Epithelial cell of proximal tubule (primary cell): ENCODE measurements at places on chromosomes 7 and 10.

- DNase-seq, result no peak
Measured at GRCh38 chr7:130939321-130940095, 205.5 kb upstream of the KLF14 start.

GRCh38 chr7:90830308-90830707 lies 234.2 kb downstream of the CDK14 start:
- DNase-seq, result no peak

GRCh38 chr10:100826983-100827818 lies 81.8 kb downstream of the PAX2 start:
- no peak for DNase-seq

- no peak for DNase-seq
Measured at GRCh38 chr10:788796-789748, 99.6 kb upstream of the DIP2C start.

- no peak for DNase-seq
Measured at GRCh38 chr7:149736478-149737360, 36.7 kb downstream of the ZNF467 start.

- DNase-seq, result peak; percentile 41
Measured at GRCh38 chr7:128021366-128021765, 9.9 kb downstream of the LRRC4 start.

GRCh38 chr7:142785841-142786250 lies 15.1 kb downstream of the PRSS2 start:
- no peak for DNase-seq

GRCh38 chr10:8088504-8088903 lies 34.0 kb downstream of the GATA3 start:
- DNase-seq, result no peak

DNA sequence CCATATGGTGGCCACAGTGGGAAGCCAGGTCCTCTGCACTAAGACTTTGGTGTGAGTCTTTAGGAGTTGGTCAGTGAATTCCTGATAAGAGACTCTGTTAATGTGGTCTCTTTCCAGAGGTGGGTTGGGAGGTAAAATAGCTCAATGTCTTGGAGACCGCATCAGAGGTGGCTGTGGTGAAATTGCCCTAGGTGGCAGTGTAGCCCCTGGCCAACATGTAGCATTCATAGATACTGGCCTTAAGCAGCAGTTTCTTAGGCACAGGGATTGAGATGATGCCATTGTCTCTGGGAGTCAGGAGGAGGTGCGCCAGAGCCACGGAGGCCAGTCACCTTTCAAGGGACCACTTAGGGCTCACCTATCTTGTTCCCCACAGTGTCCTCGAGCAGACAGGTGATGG lies 202.8 kb downstream of the CREB5 start:
- DNase-seq, result no peak

GRCh38 chr7:12056381-12056780 lies 154.7 kb upstream of the TMEM106B start:
- no peak for DNase-seq

GRCh38 chr10:78513986-78514385 lies 480.3 kb downstream of the RPS24 start:
- DNase-seq, result no peak

GRCh38 chr7:149444287-149444686 lies 16.6 kb downstream of the ZNF777 start:
- no peak for DNase-seq

DNA sequence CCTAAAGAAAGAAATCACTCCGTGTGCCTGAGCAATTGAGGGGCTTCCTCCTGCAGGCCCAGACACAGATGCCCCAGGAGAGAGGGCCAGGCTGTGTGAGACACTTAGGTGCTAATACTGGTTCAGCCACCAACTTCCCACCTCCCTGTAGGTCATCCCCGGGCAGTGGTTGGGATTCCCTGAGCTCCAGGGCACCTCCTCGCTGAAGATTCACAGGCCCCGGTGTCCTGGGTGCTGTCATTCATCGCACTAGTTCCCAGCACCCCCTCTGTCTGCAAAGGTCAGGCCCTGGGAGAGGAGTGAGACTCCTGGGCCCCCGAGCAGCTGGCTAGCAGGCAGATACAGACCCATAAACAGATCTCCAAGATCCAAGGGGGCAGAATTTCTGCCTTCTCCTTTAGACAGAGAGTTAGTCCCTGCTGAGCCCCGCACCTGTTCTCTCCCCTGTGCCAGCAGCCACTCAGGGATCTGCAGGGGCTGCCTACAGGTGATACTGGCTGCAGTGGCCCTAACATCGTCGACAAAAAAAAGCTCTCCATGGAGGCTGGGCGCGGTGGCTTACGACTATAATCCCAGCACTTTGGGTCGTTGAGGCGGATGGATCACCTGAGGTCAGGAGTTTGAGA lies 38.2 kb upstream of the GTF2I start:
- no peak for DNase-seq

- DNase-seq, result no peak
Measured at GRCh38 chr7:37041461-37041860, 317.2 kb upstream of the AOAH start.

DNA sequence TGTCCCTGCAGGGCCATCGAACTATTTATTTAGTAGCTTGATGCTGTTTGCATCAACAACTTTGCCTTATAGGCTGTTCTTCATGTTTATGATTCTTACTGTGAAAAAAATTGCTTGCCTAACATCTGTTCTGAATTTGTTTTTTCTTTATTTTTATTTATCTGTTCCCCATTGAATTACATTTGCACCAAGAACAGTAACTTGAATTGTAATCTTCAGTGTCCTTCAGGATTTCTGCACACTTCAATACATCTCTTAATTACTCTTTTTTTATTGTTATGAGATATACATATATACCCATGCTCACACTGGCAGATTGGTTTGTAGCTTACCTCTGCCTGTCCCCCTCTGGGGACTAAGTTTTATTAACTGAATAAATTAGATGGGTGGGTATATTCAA lies 64.4 kb downstream of the TBXAS1 start:
- DNase-seq, result no peak

DNA sequence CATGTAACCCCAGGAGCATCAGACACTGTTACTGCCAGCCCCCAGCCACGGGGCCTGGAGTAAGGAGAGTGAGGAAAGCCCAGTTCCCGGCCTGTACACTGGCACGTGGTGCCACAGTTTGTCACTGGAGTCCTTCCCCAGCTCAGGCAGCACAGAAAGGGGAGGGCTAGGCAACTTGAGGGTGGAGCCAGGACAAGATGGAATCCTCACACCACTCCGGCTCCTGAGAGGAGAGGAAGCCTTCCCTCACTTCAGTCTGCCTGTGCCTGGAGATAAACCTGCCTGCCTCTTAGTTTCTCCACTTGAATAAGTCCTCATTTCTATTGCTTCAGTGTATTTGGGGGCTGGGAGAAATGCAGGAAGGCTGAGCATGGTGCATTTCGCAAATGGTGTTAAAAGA lies 176.0 kb downstream of the KIAA1217 start:
- no peak for DNase-seq

- DNase-seq, result no peak
Measured at GRCh38 chr7:157077986-157078644, 60.6 kb upstream of the UBE3C start.

- DNase-seq, result no peak
Measured at GRCh38 chr7:52925332-52925731, 110.1 kb upstream of the POM121L12 start.

DNA sequence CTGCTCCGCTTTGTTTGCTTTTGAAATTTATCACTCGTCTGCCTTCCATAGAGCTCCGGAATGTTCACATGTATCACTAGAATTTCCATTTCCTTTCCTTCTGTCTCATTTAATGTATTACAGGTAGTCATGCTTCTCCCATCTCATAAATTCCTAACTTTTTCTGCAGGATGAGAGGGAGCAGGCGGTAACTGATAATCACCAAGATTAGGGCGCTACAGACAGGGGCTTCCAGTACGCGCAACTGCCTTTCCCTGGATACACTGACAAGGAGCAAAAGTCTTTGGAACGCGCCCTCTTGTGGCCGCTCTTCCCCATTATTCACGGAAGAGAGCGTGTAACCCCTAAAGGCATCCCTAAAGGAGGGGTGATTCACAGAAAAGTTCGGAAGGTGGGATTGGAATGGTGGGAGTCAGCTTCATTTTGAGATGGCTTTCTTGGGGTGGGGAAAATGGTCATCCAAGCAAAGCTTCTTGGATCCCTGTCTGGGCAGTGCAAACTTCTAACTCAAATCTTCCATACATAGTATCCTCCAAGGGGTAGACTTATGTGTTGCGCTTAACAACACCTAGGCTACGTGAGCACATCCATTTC lies 6.5 kb downstream of the INHBA start:
- DNase-seq, result peak; percentile 87

DNA sequence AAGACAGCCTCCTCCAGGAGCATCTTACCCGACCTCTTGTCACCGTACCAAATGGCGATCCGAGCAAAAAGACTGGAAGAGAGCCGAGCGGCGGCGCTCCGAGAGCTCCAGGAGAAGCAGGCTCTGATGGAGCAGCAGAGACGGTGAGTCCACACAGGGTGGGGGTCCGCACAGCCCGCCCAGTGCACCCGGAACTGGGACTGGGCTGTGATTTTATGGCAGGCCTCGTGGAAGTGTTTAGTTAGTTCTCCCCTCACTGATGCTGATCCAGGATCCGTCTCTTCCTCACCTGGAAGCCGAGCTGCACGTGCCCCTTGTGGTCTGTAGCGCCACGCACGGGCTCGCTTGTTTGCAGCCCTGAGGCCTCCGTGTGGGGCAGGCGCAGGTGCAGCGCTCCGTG lies 19.6 kb downstream of the LRRC27 start:
- DNase-seq, result no peak

DNA sequence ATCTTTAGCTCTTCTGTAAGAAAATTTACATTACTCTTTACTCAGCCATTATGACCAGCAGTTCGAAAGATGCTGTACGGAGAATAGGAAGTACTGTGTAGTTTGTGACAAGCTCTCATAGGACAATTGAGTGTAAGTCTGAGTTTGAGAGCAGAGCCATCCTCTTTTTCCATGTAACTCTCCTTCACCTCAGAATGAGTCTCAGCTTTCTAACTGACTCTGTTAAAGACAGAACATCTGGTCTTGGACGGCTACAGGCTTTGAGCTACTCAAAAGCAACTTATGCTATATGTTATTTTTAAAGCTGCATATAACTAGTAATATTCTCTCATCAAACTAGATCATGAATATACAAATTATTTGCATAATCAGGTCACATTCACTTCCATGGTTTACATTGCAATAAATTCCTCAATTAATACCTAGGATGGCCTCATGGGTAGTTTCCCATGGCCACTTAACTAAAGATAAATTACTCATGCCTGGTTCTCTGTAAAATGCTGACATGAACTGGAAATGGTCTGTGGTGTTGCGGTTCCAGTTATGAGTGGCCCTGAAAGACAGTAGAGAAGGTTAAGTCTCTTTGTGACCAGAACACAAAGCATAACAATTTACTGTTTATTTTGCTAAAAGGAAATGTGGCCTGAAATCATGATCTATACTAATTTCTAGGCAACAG lies 358.7 kb downstream of the PHF14 start:
- no peak for DNase-seq

DNA sequence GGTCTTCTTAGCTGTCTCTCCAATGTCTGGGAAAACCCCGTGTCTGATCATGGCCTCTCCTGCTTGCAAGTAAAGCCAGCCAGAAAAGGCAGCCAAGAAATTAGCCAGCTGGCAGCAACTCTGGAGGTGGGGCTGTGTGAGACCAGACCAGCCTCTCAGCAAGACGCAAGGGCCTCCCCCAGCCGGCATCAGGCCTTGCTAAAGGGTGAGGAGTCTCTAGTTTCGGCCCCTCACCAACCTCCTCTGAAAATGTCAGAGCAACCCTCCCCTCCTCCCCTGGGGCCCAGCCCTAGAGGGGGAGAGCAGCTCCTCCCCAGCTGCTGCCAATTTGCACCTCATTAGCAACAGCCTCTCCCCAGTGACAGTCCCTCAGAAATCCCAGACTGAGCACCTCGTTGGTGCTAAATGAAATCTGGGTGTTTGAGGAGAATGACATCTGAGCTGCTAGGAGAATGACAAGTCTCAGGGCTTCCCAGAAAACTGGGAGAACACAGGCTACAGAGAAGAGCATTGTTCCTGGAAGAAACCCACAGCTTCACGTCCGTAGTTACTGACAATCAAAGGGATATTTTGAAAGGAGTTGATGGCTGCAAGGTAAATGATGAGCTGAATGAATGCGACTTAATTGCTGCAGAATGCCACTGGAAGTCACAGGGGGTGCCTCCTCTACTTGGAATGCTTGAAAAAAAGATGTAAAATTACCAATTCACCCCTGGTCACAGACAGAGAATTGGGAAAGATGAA lies 25.9 kb downstream of the DGKI start:
- DNase-seq, result no peak

DNA sequence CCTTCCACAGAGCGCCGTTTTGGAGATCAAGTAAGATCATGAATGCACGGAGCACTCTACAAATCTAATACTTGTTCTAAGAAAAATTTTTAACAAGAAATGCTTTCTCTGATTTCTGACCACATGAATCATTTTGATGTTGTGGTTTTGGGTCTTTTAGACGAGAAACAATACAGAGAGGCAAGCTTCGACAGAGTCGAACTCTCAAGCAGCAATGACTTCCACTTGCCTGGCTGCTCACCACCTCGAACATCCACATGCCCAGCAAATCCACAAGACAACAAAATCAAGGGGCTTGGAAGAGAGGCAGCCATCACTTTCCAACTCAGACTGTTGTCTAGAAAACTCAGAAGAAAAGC lies 69.4 kb upstream of the GSDME start:
- DNase-seq, result no peak

- no peak for DNase-seq
Measured at GRCh38 chr10:13195016-13195415, 33.7 kb downstream of the MCM10 start.

- DNase-seq, result no peak
Measured at GRCh38 chr7:47588704-47589225, 6.9 kb upstream of the TNS3 start.

- no peak for DNase-seq
Measured at GRCh38 chr10:128894641-128895040, 572.4 kb upstream of the MGMT start.

- no peak for DNase-seq
Measured at GRCh38 chr7:101606498-101606923, 22.6 kb downstream of the MYL10 start.

GRCh38 chr7:109577265-109577664 lies 1007.6 kb downstream of the DNAJB9 start:
- DNase-seq, result no peak

- DNase-seq, result peak; percentile 85
Measured at GRCh38 chr10:32982911-32983909, 25.2 kb upstream of the ITGB1 start.

- no peak for DNase-seq
Measured at GRCh38 chr10:91513598-91514424, 103.7 kb downstream of the HECTD2 start.

GRCh38 chr10:78577712-78578111 lies 491.1 kb upstream of the ZMIZ1 start:
- DNase-seq, result no peak

DNA sequence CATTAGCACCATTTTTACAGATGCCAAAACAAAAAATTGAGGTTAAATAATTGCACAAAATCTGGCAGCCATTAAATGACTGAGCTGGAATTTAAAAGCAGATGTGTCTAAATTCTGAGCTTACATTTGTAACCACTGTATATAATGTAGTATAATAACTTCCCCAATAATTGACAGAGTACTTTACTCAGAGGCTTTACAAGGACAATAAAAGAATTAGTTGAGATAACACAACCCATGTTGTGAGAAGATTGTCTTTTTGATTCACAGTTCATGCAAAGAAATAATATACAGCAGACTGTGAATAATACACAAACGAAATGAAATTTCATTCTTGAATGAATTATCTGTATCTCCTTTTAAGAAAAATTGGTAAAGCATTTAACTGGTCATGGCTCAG lies 417.1 kb downstream of the AUTS2 start:
- DNase-seq, result no peak
